Stimulated activated CD4-positive, alpha-beta T cell treated with anti-CD3 and anti-CD28 coated beads, Interleukin-2, amount 100 ng/mL, for 48 hours (primary cell): ENCODE measurements at places on chromosomes 2 and 18.

- DNase-seq: no peak
Measured at GRCh38 chr2:195505701-195506100, 151.3 kb upstream of the SLC39A10 start.

DNA sequence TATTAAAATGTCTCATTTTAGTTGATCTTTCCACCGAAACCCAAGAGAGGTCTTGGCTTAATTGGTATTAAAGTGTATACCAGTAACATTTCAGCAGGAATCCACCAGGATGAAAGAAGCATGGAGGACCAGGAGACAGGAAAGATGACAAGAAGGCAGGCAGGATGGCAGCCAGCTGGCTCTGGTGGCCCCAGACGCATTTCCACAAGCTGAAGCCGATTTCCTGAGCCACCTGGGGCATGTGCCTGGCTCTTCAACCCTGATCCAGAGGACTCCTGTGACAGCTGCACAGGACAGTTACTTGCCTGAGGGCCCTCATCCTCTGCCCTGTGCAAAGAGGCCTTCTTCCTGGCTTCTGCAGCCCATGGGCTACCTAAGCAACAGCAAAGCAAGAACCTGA is 56.9 kb upstream of the NFU1 start:
- DNase-seq: no peak

- DNase-seq: no peak
Measured at GRCh38 chr2:236346366-236346765, 82.2 kb upstream of the ASB18 start.

DNA sequence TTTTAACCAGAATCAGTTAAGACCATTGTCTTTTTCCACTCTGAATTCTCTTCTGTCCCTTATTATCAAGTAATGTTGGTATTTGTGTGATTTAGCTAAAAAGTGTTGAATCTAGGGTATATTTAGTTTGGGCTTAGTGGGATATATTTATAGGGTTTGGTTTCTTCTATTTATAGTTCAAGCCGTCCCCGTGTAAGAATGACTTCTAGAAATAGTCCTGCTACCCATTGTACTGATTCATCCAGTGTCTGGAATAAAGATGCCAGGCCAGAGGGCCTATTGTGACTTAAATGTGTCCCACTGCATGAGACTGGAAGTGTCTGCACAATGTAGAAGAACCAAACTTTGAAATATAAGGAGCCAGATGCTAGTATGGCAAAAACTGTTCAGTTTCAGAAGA is 364.8 kb downstream of the TNS1 start:
- DNase-seq: no peak

- DNase-seq: no peak
Measured at GRCh38 chr2:165044505-165045303, 89.4 kb upstream of the SLC38A11 start.

- DNase-seq: no peak
Measured at GRCh38 chr2:208798698-208799097, 392.1 kb downstream of the PTH2R start.

DNA sequence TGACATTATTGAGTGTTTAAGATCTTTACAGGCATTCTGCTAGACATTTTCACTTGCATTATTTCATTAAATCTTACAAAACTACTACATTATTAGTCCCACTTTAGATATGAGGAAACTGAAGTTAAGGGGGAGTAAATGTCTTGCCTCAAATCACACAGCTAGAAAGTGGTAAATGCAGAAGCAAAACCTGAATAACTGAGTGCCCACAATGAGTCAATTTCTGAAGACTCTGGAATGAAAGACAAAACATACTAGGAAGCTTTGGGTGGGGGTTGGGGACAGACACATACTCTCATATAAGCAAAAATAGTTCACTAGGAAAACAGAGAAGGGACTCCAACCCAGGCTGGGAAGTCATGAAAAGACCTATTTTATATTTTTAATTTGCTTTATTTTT is 214.4 kb upstream of the LRATD1 start:
- DNase-seq: no peak

DNA sequence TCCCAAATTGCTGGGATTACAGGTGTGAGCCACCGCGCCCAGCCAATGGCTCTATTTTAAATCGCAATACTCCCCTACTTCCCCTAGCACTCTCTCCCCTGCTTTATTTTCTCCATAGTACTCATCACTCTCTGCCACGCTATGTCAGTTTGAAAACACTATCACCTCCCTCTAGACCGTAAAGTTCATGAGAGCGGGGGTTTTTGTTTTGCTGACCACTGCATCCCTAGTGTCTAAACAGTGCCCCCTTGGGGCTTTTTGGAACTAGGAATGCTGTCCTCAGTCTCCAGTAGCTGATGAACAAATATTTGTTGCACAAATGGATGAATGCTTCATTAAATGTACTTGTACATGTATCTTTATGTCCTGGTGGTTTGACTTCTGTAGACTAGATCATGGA is 44.1 kb downstream of the ATOH8 start:
- DNase-seq: no peak

DNA sequence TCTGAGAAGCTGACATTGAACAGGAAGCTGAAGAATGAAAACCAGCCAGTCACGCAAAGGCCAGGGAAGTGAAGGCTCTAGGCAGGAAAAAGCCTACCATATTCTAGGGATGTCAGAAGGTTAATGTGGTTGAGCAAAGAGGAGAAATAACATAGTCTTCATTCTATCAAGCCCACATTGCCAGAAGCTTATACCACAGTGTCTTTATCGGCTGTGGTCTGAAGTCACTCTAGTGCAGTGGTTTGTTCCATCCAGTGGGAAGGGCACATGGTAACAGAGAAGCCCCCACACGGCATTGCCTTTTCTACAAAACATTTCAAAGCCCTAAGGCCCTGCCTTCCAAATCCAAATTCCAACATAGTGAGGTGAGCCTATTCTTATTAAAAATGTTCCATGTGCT is 311.3 kb downstream of the TNS1 start:
- DNase-seq: no peak

DNA sequence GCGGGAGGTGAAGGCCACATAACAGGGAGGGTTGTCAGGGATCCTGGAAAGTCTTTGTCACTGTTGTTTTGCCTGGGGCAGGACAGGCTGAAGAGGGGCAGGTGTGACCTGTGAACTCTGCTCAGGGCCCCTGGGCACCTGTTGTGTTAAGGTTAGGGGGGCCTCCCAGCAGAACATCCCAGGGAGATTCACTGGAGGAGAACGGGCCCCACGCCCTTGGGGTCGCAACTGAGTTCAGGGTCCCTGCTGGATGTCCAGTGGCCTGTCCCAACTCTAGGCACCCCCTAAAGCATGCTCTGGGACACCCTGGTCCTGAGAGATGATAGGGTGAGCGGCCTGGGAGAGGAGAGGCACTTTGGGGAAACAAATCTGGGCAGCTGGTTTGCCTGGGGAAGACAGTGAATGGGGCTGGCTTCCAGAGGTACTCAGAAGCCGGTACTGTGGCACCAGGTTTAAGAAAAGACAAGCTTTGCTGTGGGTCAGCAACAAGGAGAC is 22.9 kb downstream of the GPR35 start:
- no peak for DNase-seq

DNA sequence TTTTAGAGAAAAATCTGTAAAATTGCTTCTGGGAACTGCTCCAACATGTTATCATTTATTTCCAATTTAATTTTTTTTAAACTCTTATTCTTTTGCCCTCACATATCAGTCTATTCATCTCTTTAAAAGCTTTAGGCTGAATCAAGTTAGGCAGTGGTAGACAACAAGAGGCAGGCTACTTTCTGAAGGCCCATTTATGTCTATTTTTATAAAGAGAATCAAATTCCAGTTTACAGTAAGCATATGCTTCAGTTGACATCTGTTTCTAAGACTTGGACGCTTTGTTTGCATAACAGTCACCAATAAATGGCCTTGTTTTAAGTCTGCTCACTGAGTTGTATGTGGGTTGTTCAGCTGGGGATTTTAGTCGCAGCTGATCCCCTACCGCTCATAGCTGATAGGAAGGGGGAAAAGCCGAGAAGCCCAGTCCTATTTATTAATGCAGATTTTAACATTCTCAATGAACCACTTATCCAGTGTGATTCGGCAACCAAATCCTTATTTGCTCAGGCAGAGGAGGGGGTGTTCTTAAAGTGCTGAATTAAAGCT is 260.4 kb upstream of the SIX3 start:
- no peak for DNase-seq

DNA sequence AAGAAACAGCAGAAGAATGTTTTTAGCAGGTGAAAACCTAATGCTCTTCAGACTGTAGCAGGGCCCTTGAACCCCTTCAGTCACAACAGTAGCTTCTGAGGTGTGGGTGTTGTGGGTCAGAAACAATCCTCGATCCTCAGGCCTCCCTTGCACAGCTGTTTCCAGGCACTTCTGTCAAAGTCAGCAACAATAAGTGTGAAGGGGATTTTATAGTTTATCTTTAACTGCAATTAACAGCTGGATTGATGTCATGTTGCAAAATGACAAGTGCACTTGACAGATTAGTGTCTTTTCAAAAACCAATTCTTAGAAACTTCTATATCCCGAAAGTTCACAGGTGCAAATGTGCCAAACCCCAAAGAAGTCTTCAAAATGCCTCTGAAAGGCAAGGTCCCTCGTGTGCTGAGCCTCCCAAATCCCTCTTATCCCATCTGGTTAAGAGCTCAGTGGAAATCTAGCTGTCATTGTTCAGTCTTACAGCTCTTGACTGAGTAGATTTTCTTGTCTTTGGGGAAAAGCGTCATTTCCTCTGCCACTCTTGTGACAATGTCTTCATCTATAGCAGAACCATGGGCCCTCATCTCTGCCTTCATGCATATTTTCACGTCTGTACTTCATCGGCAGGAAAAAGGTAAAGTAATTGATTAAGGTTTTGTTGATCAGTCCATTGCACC is 29.6 kb downstream of the M1AP start:
- no peak for DNase-seq

GRCh38 chr2:59528525-59528924 is 1024.9 kb downstream of the BCL11A start:
- DNase-seq: no peak

- DNase-seq: no peak
Measured at GRCh38 chr2:8378016-8378810, 303.6 kb upstream of the ID2 start.

DNA sequence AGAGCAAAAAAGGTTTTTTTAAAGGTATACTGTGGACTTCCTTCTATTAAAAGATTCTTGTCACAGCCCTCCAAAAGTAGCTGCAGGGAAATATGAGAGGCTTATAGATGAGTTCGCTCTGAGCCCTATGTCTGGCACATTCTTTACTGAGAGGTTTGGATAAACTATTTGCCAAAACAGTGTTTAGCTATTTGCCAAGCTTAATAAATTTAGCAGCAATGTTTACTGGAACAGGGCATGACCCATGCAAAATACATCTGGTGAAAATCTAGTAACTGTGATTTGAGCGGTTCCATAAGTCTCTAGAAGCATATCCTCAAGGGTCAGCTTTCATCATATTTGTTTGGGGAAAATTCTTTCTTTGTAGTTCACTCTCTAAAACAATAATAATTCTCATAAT is 1696.7 kb upstream of the PIK3C3 start:
- DNase-seq: no peak

DNA sequence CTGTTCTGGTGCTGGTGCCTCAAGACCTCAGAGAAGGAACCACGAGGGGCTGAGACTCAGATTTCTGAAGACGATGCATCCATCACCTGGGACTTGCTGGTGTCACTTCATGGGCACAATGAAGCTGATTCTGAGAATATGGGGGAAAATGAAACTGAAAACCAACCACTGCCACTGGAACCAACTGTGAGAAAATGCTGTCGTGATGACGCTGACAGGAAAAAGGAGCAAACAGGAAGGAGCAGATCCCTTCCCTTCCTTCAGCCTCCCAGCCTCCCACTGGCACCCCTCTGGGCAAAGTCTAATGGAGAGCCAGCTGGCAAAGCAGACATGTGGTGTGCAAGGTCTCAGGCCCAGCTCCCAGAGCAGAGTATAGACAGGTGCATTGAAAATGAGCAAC is 109.7 kb downstream of the FOXI3 start:
- no peak for DNase-seq

GRCh38 chr2:108409768-108410167 is 32.0 kb downstream of the SULT1C4 start:
- no peak for DNase-seq

- no peak for DNase-seq
Measured at GRCh38 chr18:64132871-64133270, 16.0 kb downstream of the LINC00305 start.
